ENCODE measurements at places on chromosomes 2 and 18.

- H3K27me3 ChIP-seq: no peaks in the 10 kb centered on the region
- no peaks in the 10 kb centered on the region for H3K36me3 ChIP-seq
- no peak for DNase-seq
- no peaks in the 10 kb centered on the region for H3K4me1 ChIP-seq
- no peak overlapping the region for H3K4me3 ChIP-seq
Measured at GRCh38 chr2:62817995-62818713, 112.6 kb downstream of the EHBP1 start.

- no peak overlapping the region for H3K4me3 ChIP-seq
- H3K36me3 ChIP-seq: no peaks in the 10 kb centered on the region
- no peaks in the 10 kb centered on the region for H3K27me3 ChIP-seq
- no peak overlapping the region for H3K27ac ChIP-seq
Measured at GRCh38 chr2:158217593-158217992, 115.9 kb downstream of the UPP2 start.

GRCh38 chr2:222952204-222952603 is 91.4 kb downstream of the ACSL3 start:
- no peak overlapping the region for H3K27ac ChIP-seq
- H3K4me1 ChIP-seq: no peaks in the 10 kb centered on the region
- no peaks in the 10 kb centered on the region for H3K36me3 ChIP-seq
- DNase-seq: no peak

DNA sequence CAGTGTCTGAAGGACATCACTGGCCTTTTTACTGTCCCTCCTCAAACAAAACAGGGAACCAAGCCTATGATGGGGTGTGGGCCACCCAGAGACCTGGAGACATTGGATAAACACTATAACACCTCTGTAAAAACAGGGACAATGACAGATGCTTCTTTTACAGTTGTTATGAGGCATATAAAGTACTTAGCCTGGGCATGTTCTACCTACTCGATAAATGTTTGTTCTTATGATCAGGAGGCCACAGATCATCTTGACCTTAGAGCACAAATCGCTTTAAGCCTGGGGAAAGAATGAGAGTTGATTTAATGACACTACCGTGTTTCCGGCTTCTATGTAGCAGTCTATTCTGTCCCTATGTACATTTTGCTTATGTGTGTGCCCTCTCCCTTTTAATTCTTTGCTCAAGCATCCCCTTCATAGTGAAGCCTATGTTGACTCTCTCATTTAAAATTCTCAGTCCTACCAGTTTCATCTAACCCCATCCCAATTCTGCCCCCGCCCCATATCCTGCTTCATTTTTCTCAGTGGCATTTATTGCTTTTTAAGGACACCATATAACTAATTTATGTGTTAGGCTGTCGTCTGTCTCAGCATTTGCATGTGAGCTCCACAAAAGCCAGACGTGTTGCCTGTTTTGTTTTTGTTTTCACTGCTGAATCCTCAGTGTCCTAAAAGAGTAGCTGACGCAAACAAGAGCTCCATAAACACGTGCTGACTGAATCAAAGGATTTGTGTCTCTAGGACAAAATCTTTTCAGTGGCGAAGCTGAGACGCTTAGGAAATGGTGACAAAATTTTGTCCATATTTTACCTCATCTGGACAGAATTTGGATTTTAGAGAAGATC is 182.3 kb upstream of the ST6GAL2 start:
- H3K4me1 ChIP-seq: no peaks in the 10 kb centered on the region
- DNase-seq: no peak
- H3K4me3 ChIP-seq: no peak overlapping the region
- no peaks in the 10 kb centered on the region for H3K27me3 ChIP-seq

DNA sequence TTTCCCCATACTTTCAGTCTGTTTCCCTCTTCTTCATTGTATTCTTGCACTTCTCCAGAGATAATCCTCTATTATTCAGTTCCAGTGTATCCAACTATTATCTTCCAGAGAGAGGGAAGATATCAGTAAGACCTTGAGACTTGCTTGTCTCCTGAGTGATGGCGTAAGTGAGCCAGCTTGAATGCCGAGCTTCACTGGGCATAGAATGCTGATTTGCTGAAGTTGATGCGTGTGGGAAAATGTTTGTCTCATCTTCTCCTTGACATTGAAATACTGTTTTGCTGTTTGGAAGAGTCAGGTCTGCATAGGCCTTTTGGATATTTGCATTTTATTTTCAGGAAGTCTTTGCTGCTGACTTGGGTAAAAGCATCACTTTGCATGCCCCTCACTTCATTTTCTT is 41.1 kb upstream of the MGAT5 start:
- DNase-seq: no peak
- H3K4me3 ChIP-seq: no peak overlapping the region
- no peaks in the 10 kb centered on the region for H3K36me3 ChIP-seq
- H3K4me1 ChIP-seq: peaks cover 23% of the 10 kb centered on the region
- H3K27me3 ChIP-seq: no peaks in the 10 kb centered on the region
- H3K27ac ChIP-seq: no peak overlapping the region

DNA sequence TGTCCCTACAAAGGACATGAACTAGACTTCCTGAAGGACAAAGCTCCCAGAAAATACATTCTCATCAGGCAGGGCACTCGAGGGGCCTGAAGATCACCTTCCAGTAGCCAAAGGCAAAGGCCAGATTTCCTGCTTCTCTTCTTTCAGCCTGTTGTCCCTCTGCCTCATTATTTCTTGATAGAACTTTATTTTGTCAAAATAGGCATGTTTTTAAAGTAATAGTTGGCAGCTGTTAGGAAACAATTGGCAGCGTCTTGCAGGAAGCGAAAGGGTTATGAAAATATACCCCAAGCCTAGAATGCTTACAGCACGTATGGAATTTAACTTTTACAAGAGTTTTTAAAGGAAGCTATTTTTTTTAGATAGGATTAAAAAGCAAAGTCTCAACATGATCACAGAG is 74.9 kb downstream of the LINC00305 start:
- no peaks in the 10 kb centered on the region for H3K36me3 ChIP-seq
- no peak for DNase-seq

DNA sequence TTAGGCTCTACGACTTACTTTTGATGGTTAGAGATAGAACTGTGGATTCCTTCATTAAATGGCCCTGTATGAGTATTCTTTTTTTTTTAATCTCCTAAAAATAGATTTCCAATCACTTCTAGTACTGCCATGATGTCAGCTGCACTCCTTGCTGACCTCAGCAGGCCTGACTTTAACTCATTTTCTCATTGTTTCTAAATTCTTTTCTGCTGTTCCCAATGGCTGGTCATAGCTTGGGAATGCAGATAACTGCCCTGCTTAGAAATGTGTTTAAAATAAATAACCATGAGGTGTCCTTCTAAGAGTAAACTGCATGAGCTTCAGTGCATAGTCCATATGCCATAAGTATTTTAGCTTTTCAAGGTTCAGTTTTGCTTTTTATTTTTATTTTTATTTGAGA is 15.7 kb downstream of the CCDC85A start:
- no peak overlapping the region for H3K27ac ChIP-seq
- no peaks in the 10 kb centered on the region for H3K4me1 ChIP-seq
- H3K4me3 ChIP-seq: no peak overlapping the region
- no peaks in the 10 kb centered on the region for H3K36me3 ChIP-seq
- no peaks in the 10 kb centered on the region for H3K27me3 ChIP-seq

DNA sequence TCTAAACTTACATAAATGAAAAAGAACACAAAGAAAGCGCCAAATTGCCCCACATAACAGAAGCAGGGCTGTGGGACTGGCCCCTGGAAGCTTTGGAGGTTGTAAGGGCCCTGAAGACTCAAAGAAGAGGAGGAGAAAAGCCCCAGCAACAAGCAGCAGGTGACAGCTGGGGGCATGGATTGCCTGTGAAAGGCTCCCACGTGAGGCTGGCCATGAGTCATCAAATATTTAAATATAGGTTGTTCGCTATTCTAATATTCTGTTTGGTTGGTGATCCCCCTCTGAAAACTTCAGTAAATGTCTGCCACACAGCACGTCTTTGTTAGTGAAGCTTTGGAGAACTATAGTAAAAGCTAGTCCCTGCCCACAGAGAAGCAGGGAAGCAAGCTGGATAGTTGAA is 132.4 kb downstream of the MREG start:
- no peak overlapping the region for H3K4me3 ChIP-seq
- no peak for DNase-seq
- no peaks in the 10 kb centered on the region for H3K27me3 ChIP-seq

DNA sequence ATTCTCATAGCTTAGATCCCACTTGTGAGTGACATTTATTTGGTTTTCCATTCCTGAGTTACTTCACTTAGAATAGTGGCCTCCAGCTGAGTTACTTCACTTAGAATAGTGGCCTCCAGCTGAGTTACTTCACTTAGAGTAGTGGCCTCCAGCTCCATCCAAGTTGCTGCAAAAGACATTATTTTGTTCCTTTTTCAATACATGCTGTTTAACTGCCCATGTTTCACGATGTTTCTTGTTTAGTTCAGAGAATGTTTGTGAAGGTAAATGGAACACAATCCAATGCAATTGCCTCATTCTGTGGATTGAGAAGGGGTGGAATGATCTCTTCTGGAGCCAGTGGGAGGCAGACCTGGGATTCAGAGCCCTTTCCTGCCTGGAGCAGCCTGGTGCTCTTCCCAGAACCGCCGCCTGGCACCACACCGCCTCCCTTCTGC is 273.5 kb upstream of the ATP5MC3 start:
- no peak overlapping the region for H3K4me3 ChIP-seq
- DNase-seq: no peak
- no peaks in the 10 kb centered on the region for H3K36me3 ChIP-seq

- H3K36me3 ChIP-seq: peaks cover 37% of the 10 kb centered on the region
- no peaks in the 10 kb centered on the region for H3K27me3 ChIP-seq
- H3K27ac ChIP-seq: no peak overlapping the region
Measured at GRCh38 chr2:121335294-121336290, 50.6 kb upstream of the TFCP2L1 start.

- no peaks in the 10 kb centered on the region for H3K4me1 ChIP-seq
- H3K4me3 ChIP-seq: no peak overlapping the region
- no peaks in the 10 kb centered on the region for H3K36me3 ChIP-seq
- no peak overlapping the region for H3K27ac ChIP-seq
Measured at GRCh38 chr2:139424101-139424500, 643.9 kb upstream of the NXPH2 start.

DNA sequence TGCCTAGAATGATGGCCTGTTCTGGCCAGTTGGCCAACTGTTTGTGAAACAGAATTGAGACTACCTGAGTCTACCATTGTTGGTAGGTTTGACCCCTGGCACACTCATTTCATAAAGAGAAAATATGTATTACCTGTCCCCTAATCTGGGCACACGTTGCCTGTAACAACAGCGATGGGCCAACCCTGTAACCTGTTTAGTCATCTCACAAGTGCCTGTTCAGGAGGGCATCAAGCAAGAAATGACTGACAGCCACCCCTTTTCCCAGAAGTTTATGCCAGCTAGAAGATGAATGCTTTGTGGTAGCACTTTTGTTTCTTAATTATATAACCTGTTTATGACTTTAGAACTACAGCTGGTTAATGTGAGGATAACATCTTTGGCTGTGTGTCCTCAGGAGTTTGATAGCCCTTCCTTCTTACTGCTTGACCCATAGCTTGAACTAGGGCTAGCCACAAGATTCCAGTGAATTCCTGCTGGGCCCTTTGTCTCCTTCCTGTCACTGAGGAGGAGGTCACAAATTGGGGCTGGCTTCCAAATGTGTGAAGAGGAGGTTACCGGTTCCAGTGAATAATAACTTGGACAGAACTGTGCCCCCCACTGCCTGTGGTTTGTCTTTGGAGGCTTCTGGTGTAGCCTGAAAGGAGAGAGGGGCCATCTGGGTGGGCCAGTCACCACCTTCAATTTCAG is 273.9 kb upstream of the EPAS1 start:
- peaks cover 4% of the 10 kb centered on the region for H3K36me3 ChIP-seq
- no peak overlapping the region for H3K27ac ChIP-seq
- H3K4me1 ChIP-seq: no peaks in the 10 kb centered on the region
- no peak for DNase-seq

- H3K4me3 ChIP-seq: no peak overlapping the region
- H3K36me3 ChIP-seq: peaks cover 12% of the 10 kb centered on the region
- no peak overlapping the region for H3K27ac ChIP-seq
- DNase-seq: no peak
Measured at GRCh38 chr2:113197347-113198047, 23.7 kb downstream of the PSD4 start.

- no peaks in the 10 kb centered on the region for H3K27me3 ChIP-seq
- H3K36me3 ChIP-seq: peaks cover 29% of the 10 kb centered on the region
- H3K27ac ChIP-seq: no peak overlapping the region
- DNase-seq: no peak
- H3K4me3 ChIP-seq: no peak overlapping the region
Measured at GRCh38 chr2:36497570-36498163, 100.3 kb downstream of the FEZ2 start.

DNA sequence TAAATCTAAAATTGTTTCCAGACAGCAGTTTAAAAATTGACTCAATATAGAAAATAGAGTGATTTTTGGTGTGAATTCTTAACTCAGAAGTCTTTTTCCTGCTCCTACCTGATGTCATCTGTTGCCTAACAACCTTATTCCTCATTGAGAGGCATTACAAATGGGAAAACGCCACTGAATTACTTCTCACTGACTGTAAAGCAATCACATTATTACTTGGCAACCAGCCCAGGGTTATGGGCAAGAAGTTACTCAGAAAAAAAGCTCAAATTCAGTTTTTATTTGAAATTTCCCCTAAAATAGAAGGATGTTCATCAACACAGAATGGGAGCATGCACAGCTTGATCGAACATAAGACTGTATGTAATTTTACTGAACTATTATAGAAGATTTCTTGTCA is 201.8 kb upstream of the GULP1 start:
- H3K27me3 ChIP-seq: no peaks in the 10 kb centered on the region
- H3K4me3 ChIP-seq: no peak overlapping the region
- H3K36me3 ChIP-seq: no peaks in the 10 kb centered on the region

DNA sequence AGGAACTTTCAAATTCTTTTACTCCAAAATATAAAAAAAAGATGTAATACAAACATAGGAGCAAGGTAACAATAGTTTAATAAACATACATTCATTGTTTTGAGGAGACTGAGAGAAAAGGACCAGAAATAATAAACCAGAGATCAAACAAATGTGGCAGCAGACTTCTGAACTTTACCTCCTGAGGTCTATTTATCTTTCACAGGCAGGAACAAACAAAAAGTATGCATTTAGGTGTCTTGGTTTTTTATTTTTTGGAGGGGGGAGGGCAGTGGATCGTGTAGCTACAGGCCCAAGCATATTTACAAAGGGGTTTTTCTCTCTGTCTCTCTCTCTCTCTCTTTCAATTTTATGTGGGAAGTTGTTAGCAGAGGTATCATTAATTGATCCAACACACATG is 5.6 kb downstream of the PPP4R1 start:
- H3K27ac ChIP-seq: no peak overlapping the region
- DNase-seq: no peak
- H3K4me3 ChIP-seq: no peak overlapping the region
- no peaks in the 10 kb centered on the region for H3K27me3 ChIP-seq
- peaks cover 8% of the 10 kb centered on the region for H3K36me3 ChIP-seq

DNA sequence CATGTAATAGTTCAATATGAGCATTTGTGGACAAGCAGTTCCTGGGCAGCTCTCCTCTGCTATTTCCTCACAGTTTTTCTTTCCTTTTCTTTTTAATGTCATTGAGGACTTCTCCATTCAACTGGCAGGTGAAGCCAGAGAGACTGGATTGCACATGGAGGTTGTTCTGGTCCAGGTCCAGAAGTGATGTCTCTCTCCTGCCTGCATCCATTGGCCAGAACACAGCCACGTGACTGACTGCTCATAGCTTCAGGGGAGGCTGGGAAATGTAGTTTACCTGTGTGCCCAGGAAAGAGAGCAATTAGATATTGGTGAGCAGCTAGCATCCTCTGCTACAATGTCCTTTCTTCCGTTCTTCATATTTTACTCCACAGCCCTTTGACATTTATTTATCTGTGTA is 20.2 kb upstream of the ADAM23 start:
- no peak overlapping the region for H3K27ac ChIP-seq
- no peak for DNase-seq
- no peaks in the 10 kb centered on the region for H3K36me3 ChIP-seq
- no peaks in the 10 kb centered on the region for H3K4me1 ChIP-seq

GRCh38 chr2:30683236-30683956 is 123.8 kb downstream of the CAPN13 start:
- no peak overlapping the region for H3K27ac ChIP-seq
- H3K4me1 ChIP-seq: peaks cover under 1% of the 10 kb centered on the region
- H3K27me3 ChIP-seq: no peaks in the 10 kb centered on the region
- no peak overlapping the region for H3K4me3 ChIP-seq

Data from suprapubic skin (tissue), 4 donors.